NCI-H526 treated with DMSO at 0.1 percent for 48 hours (cell line): ENCODE measurements at places on chromosomes 1 and 21.

GRCh38 chr1:234833646-234834045, 223.7 kb upstream of the IRF2BP2 start:
- DNase-seq = no peak

DNA sequence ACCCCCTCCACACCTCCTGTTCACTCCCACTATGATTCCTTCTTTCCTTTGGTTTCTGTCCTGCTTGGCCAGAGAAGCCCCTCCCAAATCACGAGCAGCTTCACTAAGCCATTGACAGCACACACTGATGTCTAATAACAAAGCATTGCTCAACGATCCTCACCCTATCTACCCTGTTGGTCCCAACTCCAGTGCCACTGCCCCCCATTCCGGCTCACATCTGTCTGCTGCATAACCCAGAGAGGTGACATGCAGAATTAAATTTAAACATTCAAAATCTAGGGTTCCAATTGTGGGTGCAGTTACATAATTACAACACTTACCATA, 236.9 kb downstream of the TTLL7 start:
- DNase-seq = no peak

GRCh38 chr21:45141507-45141906, 67.1 kb downstream of the ADARB1 start:
- DNase-seq = no peak

- DNase-seq = no peak
These were observed 442.9 kb downstream of the PTPRC start for GRCh38 chr1:199081739-199082138.

GRCh38 chr1:211828584-211829342, 1.8 kb downstream of the LPGAT1 start:
- no peak for DNase-seq

DNA sequence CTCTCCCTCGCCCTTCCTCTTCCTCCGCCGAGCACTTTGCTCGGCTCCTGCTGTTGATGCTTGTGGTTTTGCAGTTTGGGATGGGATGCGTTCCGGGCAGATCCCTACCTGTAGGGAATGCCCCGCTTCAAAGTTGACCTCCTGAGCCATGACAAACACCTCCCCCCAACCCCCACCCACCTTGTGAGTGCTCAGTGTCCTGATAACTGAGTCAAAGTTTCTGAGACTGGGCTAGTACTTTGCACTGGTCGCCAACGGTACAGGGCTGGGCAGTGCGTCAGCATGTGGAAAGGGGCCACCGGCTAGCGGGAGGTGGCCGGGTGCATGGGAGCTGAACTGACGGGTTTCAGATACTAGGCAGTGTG, 771 bp downstream of the RABGAP1L start:
- DNase-seq = peak; percentile 63

GRCh38 chr1:156475568-156476500, 24.7 kb downstream of the MEF2D start:
- no peak for DNase-seq

- no peak for DNase-seq
These were observed 198.4 kb downstream of the USP25 start for GRCh38 chr21:15928196-15928595.

DNA sequence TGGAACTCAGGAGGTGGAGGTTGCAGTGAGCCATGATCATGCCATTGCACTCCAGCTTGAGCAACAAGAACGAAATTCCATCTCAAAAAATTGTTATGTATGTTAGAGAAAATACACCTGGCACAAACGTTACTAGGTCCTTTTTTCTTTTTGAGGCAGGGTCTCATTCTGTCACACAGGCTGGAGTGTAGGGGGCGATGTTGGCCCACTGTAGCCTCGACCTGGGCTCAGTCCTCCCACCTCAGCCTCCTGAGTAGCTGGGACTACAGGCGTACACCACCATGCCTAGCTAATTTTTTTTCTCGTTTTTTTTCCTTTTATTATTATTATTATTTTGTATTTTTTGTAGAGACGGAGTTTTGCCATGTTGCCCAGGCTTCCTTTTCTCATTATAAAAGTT, 4.4 kb downstream of the HAX1 start:
- DNase-seq = no peak

DNA sequence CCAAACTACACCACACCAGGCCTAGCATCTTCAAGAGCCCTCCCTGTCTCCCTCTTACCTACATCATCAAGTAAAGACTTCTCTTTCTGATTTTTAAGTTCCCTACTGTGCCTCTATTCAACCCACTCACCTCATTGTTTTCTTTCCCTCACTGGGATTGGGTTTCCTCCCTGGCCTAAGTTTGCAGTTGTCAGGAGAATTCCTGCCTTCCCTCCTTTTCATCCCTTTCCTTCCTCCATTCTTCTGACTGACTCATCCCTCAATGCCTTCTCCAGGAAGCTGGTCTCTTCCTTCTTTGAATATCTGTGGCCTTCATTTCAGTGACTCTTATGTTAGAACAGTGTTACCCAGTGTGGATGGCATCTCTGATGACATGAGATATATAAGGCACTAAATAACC, 139.9 kb upstream of the KIAA0040 start:
- no peak for DNase-seq

- DNase-seq = no peak
These were observed 1995.8 kb downstream of the NCAM2 start for GRCh38 chr21:22993822-22994574.

GRCh38 chr1:230834292-230834691, 34.0 kb downstream of the C1orf198 start:
- no peak for DNase-seq

DNA sequence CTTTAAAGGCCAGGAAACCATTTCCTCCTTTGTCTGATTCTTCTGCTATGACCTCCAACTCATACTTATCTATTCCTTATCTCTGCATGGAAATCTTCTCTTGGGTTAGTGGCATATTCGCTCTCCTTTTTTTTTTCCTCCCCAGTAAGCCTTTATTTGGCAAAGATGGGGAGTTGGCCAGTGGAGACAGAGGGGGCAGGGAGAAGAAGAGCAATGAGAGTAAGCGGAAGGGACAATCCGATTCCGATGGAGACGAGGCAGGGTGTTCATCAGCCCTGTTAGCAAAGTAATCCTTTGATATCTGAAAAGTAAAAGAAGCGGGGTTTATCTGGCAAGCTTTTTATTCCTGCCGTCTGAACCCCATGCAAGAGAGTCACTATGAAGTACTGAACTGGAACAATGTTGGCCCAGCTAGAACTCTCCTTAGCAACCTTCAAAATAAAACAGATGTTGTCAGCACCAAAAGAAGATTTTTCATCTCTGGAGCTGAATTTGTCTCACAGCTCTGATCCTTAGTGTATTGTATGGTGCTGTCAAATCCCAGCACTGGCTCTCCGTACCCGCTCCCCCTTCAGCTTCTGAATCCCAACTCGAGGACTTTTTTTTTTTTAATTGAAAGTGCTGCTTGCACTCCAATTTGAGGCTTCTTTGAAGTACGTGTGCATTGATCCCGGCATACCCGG, 40.9 kb downstream of the PTGFRN start:
- no peak for DNase-seq

GRCh38 chr1:176444286-176444685, 18.7 kb upstream of the PAPPA2 start:
- DNase-seq = no peak

DNA sequence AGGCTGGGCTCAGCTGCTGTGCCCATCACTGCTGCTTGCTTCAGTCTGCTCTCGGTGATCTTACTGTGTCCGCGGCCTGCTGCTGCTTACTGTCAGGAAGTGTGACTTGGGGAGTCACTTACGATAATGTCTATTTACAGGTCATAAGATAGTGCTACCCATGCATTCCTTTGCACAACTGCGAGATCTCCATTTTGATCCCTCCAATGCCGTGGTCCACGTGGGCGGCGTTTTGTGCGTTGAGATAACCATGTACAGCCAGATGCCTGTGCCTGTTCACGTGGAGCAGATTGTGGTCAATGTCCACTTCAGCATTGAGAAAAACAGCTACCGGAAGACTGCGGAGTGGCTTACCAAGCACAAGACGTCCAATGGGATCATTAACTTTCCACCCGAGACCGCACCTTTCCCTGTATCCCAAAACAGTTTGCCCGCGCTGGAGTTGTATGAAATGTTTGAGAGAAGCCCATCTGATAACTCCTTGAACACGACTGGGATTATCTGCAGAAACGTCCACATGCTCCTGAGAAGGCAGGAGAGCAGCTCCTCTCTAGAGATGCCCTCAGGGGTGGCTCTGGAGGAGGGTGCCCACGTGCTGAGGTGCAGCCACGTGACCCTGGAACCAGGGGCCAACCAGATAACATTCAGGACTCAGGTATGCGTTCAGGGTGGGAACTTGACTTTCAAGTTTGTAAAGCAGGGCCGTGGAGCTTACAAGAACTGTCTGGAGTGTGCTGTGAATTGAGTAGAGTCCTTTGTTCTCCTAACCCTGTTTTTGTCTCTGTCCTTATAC, 24.4 kb upstream of the PWP2 start:
- no peak for DNase-seq

- no peak for DNase-seq
These were observed 37.9 kb downstream of the GRHL3 start for GRCh38 chr1:24357038-24357437.

- DNase-seq = no peak
These were observed 411.3 kb downstream of the NPHP4 start for GRCh38 chr1:5580926-5581325.

- no peak for DNase-seq
These were observed 1.6 kb upstream of the SLC19A1 start for GRCh38 chr21:45543710-45544448.

DNA sequence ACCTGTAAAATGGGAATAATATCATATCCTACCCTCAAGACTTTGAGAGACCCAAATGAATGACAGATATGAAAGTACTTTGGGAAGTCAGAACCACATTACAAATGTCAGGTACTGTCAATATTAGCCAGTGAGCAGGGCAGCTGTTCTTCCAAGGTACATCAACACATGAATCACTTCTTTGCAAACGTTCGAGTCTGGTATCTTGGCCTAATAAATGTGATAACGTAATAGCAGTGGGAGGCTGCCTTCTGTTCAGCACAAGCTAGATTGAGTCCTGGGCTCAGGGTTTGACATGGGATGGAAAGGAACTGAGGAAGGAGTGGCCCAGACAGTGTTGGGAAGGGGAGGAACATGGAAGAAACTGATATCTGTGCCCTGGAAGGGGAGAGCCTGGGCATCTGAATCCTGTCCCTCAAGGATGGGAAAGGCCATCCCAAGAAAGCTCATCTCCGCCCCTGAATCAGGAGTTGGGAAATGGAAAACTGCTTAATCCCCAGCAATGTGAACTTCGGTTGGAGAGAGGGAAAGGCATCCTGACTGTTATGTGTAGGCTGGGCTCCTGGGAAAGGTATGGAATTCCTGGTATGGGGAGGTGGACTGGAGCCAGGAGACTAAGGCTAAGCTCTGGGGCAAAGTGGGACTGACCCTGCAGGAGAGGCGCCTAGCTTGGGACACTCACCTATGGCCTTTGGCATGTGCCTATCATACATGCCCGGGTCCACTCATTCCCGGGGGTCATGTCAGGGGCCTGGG, 14.3 kb downstream of the KCNC4 start:
- DNase-seq = no peak

GRCh38 chr1:178172939-178173338, 79.0 kb downstream of the RASAL2 start:
- DNase-seq = no peak

DNA sequence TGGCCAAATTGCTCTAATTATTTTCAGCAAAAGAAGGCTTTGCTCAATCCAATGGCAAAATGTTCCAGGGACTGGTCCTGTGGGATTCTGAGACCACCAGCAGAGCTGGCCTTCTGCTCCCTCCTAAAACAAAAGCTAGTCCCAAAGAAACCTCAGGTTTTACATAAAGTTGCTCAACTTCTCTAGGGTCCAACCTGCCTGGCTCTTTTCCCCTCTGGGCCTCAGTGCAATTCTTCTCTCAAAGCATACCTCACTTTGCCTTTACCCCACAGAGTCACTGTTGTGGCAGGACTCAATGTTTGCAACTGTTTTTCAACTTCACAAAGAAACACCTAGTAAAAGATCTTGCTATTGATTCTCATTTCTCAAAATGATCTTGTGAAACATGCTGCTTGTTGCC, 39.8 kb downstream of the TBX15 start:
- no peak for DNase-seq

- no peak for DNase-seq
These were observed 11.9 kb upstream of the ZBTB21 start for GRCh38 chr21:42022091-42022430.

DNA sequence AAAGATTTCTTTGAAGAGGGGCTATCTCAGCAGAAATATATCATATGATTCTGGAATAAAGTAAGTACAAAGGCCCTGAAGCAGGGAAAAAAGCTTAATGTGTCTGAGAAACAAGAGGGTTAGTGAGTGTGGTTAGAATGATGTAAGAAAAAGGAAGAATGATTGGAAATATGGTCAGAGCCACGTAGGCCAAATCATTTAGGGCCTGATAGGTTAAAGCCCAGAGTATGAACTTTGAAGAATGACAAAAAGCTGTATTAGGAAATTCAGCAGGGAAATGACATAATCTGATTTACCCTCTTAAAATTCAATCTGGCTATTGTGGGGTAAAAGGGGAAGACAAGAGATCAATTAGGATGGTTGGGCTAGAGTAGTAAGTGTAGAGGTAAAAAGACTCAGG, 69.0 kb upstream of the MUTYH start:
- DNase-seq = no peak

GRCh38 chr1:41532206-41532975, 47.9 kb upstream of the EDN2 start:
- DNase-seq = no peak

- DNase-seq = no peak
These were observed 8.0 kb downstream of the TRNAU1AP start for GRCh38 chr1:28560886-28561285.

GRCh38 chr1:22711071-22711470, 432 bp downstream of the EPHB2 start:
- no peak for DNase-seq

GRCh38 chr1:201710632-201711597, 118.0 kb upstream of the IPO9 start:
- no peak for DNase-seq

DNA sequence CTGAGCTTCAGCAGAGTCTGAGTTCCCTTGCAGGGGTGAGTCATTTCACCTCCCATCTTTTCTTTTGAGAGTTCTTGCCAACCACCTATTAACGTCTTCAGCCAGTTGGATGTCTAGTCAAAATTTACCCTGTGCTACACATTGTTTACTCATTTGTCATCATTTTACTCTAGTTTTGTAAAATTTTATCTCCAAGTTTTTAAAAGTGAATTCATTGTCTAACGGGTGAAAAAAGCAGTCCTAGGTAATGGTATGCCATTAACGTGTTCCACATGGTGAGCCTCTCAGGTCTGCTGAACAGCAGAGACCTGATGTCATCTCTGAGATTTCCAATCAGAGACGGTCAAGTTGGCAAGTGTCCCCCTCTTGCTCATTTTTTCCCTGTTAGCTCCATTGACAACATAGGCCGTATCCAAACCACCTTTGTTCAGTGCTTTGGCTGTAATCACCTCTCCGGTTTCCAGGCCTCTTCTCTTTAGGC, 85.4 kb downstream of the TBX15 start:
- DNase-seq = no peak
